ENCODE measurements at places on chromosomes 6 and 20. TPM values are rescaled to one million over a fixed set of nuclear protein-coding genes. Genes with fewer than 3 reads are reported as not detected.

DNA sequence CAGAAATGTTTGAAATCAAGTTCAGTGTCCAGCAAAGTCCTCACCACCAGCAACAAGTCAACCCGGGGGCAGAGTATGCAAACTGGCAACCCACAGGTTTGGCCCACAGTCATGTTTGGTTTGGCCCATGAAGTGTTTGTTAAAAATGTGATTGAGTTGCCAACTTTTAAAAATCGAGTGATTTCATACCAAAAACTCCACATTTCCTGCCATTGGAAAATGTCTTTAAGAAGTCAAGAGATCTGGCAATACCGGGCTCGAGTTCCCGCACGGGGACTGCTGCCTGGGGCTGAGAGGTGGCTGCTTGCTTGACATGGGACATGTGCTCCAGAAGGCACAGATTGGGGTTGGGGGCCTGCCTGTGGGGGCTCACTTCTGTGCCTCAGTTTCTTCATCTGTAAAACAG, 36.1 kb downstream of the PREX1 start:
- DNase-seq: no peak

E2F1 gene
- polyA plus RNA-seq: 11.4 TPM

RPP21 gene
- polyA plus RNA-seq: 56.9 TPM

DNA sequence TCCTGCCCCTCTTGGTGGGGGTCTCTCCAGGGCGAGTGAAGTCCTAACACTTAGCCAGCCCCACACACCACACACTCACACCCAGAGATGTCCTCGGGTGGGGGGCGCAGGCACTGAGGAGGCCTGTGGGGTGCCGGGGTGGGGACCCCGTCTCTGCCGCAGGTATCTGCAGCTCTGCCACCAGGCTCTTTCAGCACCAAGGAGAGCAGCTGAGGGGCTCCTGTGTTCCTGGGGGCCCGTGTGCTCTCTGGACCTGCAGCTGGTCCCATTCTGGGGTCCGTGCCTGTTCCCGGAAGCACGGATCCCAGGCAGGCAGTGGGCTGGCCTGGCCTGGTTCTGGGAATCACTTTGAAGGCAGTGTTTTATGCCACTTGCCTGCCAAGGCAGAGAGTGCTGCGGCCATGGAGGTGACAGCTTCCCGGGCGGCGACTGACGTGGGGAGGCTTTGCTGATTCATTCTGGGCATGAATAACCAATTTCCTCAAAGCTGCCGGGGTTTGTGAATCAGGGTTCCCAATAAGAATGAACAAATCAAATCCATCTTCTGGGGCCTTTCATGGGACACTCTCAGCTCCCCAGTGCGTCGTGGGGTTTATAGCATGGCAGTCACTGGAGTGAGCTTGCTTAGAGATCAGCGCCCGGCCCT, 54.4 kb upstream of the SLCO4A1 start:
- DNase-seq: no peak

GRCh38 chr6:85628353-85628752, 14.3 kb downstream of the SYNCRIP start:
- no peak for DNase-seq

DNA sequence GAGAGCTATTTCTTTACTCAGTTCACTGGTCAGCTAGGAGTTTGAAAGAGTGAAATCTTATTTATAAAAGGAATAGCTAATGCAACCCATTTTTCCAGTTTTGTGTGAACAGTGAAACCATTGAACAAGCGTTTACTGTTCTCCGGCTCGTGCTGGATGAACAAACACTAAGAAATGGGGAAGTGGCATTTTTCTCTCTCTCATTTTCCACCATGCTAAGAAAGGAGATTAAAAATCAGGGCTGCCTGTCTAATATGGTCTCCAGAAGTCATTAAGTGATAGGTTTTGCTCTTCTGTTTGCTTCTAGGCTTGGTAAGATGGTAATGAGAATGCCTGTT, 774 bp upstream of the SFT2D1 start:
- no peak for DNase-seq

SCRT2 gene
- 8.2 TPM for polyA plus RNA-seq

DNA sequence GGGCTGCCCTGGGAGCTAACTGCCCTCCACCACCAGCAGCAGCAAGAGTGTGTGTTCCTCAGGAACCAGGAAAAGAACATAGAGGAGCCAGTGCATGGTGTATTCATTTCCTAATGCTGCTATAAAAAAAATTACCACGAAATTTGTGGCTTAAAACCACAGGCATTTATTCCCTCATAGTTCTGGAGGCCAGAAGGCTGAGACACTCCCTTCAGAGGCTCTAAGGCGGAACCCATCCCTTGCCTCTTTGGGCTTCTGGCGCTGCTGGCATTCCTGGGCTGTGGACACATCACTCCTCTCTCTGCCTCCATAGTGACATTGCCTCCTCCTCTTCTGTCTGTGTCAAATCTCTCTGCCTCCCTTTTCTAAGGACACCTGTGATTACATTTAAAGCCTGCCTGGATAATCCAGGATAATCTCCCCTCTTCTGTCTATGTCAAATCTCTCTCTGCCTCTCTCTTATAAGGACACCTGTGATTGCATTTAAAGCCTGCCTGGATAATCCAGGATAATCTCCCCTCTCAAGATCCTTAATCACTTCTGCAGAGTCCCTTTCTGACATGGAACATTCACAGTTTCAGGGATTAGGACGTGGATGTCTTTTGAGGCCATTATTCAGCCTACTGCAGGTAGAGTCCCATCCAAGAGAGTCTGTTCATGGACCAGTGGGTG, 54.7 kb downstream of the NDUFAF5 start:
- DNase-seq: no peak

DNA sequence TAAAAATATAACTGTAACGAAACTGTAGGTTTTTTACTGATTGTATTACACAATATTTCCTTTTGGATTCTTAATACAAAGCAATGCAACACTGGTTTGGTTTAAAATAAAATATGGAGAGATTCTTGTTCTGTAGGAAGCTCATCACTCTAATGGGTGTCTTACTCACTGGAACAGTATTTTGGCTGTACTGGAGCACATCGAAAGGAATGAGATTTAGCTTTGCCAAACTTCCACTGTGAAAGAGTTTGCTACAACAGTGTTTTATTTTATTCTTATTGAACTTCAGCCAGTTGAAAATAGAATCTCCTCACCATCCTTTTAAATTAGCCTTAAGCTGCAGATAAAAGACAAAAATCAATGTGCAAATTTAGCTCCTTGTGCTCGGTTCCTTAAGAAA, 230.7 kb upstream of the QKI start:
- no peak for DNase-seq

GRCh38 chr20:52965380-52965779, 6.8 kb upstream of the TSHZ2 start:
- DNase-seq: no peak

DNA sequence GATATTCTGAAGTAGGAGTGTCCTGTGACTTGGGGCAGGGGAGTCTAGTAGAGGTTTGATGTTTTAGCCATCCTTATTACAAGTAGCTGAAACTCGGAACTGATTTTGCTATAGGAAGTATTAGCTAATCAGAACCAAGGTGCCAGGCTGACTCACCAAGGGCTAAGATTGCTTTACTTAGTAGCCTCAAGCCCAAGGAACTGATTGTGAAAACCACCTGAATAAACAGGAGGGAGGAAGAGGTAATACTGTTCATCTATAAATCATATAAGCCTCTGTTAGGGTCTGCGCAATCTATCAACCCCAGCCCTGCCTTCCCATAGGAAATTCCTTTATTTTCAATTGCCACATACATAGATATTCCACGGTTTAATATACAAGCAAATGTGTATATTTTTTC, 54.4 kb downstream of the GNAS start:
- no peak for DNase-seq

GRCh38 chr6:18676548-18676947, 289.4 kb downstream of the RNF144B start:
- DNase-seq: peak; percentile 37

HSPA1A gene
- 117 TPM for polyA plus RNA-seq

DNA sequence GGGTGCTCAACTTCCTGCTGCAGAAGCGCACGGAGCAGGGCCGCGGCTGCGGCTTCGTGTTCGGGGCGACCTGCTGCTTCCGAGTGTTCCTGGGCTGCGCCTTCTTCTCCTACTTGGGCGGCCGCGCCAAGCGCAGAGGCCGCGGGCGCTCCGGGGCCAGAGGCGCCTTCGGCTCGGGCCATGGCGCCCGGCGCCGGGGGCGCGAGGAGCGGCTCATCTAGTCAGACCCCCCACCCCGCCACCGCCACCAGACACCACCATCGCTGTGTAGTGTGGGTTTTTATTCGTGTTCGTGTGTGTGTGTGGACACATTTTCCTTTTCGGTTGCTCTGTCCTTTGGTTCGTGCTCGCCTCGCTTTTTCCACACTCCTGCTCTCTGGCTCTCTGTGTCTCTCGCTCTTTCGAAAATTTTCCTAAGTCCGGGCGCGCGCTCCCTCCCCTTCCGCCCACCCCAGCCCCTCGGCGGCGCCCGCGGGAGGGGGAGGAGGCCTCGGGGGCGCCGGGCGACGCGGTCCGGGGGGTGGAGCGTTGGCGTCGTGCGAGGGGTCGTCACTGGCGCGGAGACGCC, 38.1 kb downstream of the GNAS start:
- peak; percentile 84 for DNase-seq

BMP5 gene
- polyA plus RNA-seq: 2.8 TPM

HSPA12B gene
- 13.2 TPM for polyA plus RNA-seq

GRCh38 chr6:27651371-27651732, 178.4 kb upstream of the ZNF184 start:
- no peak for DNase-seq

SLC35D3 gene
- 0.54 TPM for polyA plus RNA-seq

GRCh38 chr6:150144294-150144868, 1.5 kb downstream of the PPP1R14C start:
- no peak for DNase-seq

GRCh38 chr6:169079650-169080049, 174.0 kb downstream of the THBS2 start:
- no peak for DNase-seq

GRCh38 chr6:139846538-139847456, 472.3 kb upstream of the CITED2 start:
- no peak for DNase-seq

GRCh38 chr6:118667988-118668387, 16.6 kb upstream of the CEP85L start:
- no peak for DNase-seq

GRCh38 chr6:157484181-157484580, 103.2 kb downstream of the ZDHHC14 start:
- DNase-seq: no peak
